ENCODE measurements at places on chromosomes 2 and 18.

DNA sequence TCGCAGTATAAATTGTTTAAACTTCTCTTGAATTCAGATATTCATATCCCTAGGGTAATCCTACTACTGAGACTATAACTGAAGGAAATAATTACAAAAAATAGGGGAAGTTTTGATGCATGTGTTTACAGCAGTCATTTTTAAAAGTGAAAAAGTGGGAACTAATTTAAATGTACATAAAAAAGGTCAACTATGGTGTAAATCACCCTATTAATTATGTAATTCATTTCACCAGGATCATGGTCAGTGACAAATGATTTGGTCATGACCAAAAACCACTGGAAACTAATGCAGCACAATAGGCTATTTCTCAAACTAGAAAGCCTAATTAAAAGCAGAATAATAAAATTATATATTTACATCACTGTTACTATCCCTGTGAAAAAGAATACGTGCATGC lies 5.0 kb upstream of the CNGA3 start:
- DNase-seq = no peak

GRCh38 chr18:2144811-2145210 lies 426.5 kb downstream of the METTL4 start:
- no peak for DNase-seq

GRCh38 chr2:142140434-142140845 lies 9.6 kb upstream of the LRP1B start:
- no peak for DNase-seq

- DNase-seq = no peak
These were observed 23.4 kb upstream of the RAPGEF4 start for GRCh38 chr2:172712251-172712650.

- DNase-seq = no peak
These were observed 47.8 kb downstream of the TEX51 start for GRCh38 chr2:126946318-126947102.

DNA sequence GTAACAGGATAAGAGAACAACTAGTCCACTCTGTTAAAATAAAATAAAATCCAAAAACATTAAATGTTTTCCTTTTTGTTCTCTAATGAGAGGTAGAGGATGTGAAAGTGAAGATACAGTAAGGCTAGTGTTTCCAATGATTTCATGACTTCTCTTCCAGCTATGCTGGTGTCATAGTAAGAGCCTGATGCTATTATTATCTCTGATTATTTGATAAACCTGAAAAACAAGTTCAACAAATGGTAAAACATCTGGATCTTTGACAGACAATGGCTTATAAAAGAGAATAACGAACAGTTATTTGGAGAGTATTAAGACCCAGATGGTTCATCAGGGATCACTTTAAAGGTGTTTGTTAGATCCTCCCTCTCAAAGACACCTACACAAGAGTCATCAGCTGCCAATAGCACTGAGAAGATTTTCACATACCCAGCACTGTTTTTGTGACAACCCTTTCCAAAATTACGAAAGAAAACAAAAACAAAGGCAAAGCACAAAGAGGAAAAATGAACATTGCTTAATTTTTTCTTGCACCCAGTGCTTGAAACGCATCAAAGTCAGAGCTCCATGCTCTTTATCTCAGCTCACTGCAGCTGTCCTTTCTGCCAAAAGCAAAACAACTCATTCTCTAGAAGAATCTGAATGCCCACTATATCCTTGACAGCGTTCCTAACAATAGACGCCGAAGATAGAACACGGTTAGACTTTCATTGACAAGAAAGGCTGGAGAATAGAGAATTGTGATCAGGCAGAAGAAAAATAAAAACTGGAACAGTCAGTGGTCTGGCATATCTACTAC lies 168.6 kb downstream of the SLC8A1 start:
- no peak for DNase-seq
